ENCODE measurements at places on chromosomes 11 and 22. TPM values are rescaled to one million over a fixed set of nuclear protein-coding genes. Genes with fewer than 3 reads are reported as not detected.
A peak's percentile ranks its signal among the peaks of the same experiment; 100 is the strongest.

LRRC75B gene
- 24.8 TPM for total RNA-seq

ISX gene
- not detected for total RNA-seq

PRR5L gene
- total RNA-seq, result 29.6 TPM

VSIG10L2 gene
- total RNA-seq, result 0.72 TPM

DNA sequence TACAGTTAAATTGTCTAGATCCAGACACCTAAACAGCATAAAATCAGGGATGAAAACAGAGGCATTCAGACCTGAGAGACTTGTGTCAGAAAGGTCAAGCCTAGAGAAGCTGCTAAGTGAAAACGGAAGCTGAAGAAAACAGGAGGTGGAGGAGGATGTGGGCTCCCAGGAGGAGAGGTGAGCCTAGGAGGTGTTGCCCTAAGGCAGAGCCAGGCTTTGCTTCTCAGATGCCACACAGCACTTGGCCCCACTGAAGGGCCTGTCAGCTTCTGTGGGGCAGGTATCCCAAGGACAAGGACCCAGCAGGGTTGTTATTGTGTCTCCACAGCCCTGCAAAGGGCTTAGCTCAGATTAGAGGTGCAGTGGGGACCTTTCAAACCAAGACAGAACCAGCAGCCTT is 14.4 kb downstream of the UFD1 start:
- H3K36me3 ChIP-seq, result peaks cover 52% of the 10 kb centered on the region
- H3K4me1 ChIP-seq, result no peaks in the 10 kb centered on the region
- no peak for DNase-seq
- no peaks in the 10 kb centered on the region for H3K27me3 ChIP-seq
- H3K27ac ChIP-seq, result no peak overlapping the region

- H3K36me3 ChIP-seq, result no peaks in the 10 kb centered on the region
- H3K27me3 ChIP-seq, result no peaks in the 10 kb centered on the region
- no peak overlapping the region for H3K27ac ChIP-seq
- H3K4me3 ChIP-seq, result no peak overlapping the region
- DNase-seq, result no peak
- H3K4me1 ChIP-seq, result no peaks in the 10 kb centered on the region
Observed at GRCh38 chr11:101049123-101049522, 80.5 kb downstream of the PGR start.

DNA sequence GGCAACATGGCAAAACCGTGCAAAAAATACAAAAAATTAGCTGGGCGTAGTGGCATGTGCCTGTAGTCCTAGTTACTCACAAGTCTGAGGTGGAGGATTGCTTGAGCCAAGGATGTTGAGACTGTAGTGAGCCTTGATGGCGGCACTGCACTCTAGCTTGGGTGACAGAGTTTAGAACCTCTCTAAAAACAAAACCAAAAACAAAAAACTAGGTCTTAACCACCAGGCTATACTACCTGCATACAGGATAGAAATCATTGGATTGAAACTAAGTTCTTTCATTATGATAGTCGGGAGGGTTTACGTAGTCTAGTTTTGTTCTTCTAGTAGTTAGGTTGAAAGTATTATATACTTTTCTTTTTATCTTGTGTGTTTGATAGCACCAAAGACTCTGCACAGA is 5.8 kb downstream of the RNF214 start:
- H3K27ac ChIP-seq, result no peak overlapping the region
- DNase-seq, result no peak
- no peaks in the 10 kb centered on the region for H3K4me1 ChIP-seq
- H3K36me3 ChIP-seq, result peaks cover 28% of the 10 kb centered on the region
- no peak overlapping the region for H3K4me3 ChIP-seq

- H3K4me3 ChIP-seq, result no peak overlapping the region
- H3K4me1 ChIP-seq, result no peaks in the 10 kb centered on the region
- no peak for DNase-seq
- peaks cover 2% of the 10 kb centered on the region for H3K27me3 ChIP-seq
- peak overlapping the region; percentile 54 for H3K27ac ChIP-seq
- no peaks in the 10 kb centered on the region for H3K36me3 ChIP-seq
Observed at GRCh38 chr11:94305146-94305545, 766 bp downstream of the IZUMO1R start.

DNA sequence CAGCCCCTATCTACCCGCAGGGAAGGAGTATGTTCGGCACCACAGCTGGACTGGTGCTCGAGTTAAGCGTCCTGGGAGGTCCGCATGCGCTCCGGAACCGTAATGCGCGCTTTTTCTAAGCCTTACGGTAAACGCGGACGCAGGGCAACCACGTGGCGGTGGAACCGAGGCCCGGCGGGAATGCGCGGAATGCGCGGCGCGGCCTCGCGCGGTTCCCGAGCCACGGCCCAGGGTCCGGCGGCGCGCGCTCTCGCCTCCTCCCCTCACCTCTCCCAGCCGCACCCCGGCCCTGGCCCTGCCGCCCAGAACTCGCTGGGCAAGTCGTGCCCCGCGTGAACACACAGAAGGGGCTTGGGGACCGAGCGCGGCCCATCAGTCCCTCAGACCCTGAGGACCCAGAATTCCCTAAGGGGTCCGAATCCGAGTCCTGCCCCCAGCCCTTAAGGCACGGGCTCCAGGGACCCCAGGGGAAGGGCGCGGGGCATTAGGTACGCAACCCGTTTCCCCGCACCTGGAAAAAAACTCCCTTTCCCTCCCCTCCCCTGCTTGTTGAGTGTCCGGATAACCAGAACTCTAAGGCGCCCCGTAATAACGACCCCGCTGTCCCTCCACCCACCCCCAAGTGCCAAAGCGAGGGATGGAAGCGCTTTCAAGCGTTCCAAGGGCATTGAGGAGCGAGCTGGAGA is 4.3 kb upstream of the CCND1 start:
- peaks cover 54% of the 10 kb centered on the region for H3K4me1 ChIP-seq
- no peak overlapping the region for H3K27ac ChIP-seq
- peak overlapping the region; percentile 36 for H3K4me3 ChIP-seq
- no peaks in the 10 kb centered on the region for H3K36me3 ChIP-seq
- H3K27me3 ChIP-seq, result peaks cover 50% of the 10 kb centered on the region

- H3K4me3 ChIP-seq, result no peak overlapping the region
- H3K27ac ChIP-seq, result no peak overlapping the region
- no peaks in the 10 kb centered on the region for H3K27me3 ChIP-seq
Observed at GRCh38 chr11:47857485-47857884, 9.3 kb upstream of the NUP160 start.

DNA sequence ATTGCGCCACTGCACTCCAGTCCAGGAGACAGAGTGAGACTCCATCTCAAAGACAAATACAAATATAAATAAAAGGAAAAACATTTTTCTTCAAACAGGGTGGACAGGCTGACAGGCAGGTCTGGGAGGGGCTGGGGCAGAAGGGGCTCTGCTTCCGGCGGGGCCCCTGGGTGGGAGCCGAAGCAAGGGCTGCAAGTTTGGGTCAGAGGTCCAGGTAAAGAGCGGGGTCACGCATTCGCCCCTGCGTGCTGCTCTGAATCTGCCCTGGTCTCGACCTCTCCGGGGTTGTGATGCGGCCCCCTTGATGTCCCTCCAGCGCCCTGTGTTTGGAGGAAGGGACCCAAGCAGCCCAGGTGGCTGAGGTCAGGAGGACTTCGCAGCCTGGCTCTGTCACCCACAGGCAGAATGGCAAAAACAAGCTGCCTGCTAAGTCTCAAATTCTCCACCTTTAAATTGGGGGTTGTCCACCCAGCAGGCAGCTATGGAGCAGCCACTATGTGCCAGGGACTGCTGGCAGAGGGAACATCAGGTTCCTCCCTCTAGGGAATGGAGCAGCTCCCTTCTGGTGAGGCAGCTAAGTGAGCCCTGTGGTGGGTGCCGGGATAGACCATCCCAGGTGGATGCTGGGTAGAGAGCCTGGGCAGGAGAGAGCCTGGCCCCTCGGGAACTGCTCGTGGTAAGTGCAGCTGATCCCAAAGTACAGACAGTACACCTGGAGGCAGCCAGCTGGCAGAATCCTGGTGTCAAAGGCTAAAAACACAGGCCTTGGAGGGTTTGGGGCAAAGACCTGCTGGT is 10.3 kb upstream of the PHF21B start:
- no peak overlapping the region for H3K27ac ChIP-seq
- DNase-seq, result no peak
- no peaks in the 10 kb centered on the region for H3K4me1 ChIP-seq
- no peaks in the 10 kb centered on the region for H3K27me3 ChIP-seq
- H3K4me3 ChIP-seq, result no peak overlapping the region
- H3K36me3 ChIP-seq, result no peaks in the 10 kb centered on the region

- H3K4me3 ChIP-seq, result no peak overlapping the region
- H3K36me3 ChIP-seq, result no peaks in the 10 kb centered on the region
- no peak overlapping the region for H3K27ac ChIP-seq
- no peaks in the 10 kb centered on the region for H3K27me3 ChIP-seq
- peaks cover 7% of the 10 kb centered on the region for H3K4me1 ChIP-seq
- DNase-seq, result no peak
Observed at GRCh38 chr11:116688202-116688540, 84.6 kb downstream of the BUD13 start.

DNA sequence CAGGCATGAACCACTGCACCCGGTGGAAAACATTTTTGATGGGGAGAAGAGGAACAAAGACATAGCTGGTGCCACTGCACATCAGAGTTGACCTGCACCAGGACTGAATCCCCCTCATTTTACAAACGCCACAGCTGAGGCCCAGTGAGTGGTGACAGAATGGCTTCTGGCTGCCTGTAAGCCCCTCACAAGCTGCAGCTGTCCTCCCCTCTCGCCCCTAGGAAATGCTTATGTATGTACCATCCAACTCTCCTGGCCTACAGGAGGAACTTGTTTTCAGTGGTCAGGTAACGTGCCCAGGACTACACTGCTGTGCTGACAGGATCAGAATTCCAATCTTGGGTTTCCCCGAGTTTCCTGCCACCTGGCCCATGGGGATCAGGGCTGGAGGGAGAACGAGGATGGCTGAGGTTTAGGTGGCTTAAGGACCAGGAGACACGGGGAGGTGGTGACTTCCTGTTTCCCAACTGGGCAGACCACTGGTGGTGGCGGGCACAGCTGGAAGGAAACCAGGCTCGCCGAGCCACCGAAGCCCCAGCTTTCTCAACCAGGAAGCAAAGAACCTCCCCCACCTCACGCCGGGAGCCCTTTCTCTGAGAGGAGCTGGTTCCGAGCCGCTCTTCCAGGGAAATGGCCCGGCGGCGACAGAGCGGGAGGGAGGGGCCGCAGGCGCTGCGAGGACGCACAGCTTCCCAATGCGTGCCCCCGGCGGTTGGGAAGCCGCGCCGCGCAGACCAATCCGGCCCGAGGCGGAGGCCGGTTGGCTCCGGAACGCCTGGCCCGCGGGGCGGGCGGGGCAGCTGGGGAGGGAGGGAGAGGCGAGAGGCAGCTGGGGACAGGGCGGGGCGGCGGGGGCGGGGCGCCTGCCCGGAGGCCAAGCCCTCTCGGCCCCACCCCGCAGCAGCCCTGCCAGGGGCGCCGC is 1.0 kb upstream of the LRFN4 start:
- no peaks in the 10 kb centered on the region for H3K27me3 ChIP-seq
- peaks cover 70% of the 10 kb centered on the region for H3K36me3 ChIP-seq
- peak overlapping the region; percentile 93 for H3K27ac ChIP-seq
- peaks cover 37% of the 10 kb centered on the region for H3K4me1 ChIP-seq
- DNase-seq, result peak; percentile 96
- H3K4me3 ChIP-seq, result peak overlapping the region; percentile 75

GRCh38 chr11:44607319-44607962 is 42.0 kb downstream of the CD82 start:
- H3K27me3 ChIP-seq, result no peaks in the 10 kb centered on the region
- no peak overlapping the region for H3K4me3 ChIP-seq
- H3K4me1 ChIP-seq, result peaks cover 49% of the 10 kb centered on the region
- H3K27ac ChIP-seq, result no peak overlapping the region

- DNase-seq, result peak; percentile 53
- H3K4me1 ChIP-seq, result no peaks in the 10 kb centered on the region
- no peaks in the 10 kb centered on the region for H3K36me3 ChIP-seq
- H3K27me3 ChIP-seq, result peaks cover 5% of the 10 kb centered on the region
- no peak overlapping the region for H3K4me3 ChIP-seq
- no peak overlapping the region for H3K27ac ChIP-seq
Observed at GRCh38 chr11:32792948-32793475, 1.4 kb downstream of the CCDC73 start.

GRCh38 chr11:122178795-122179194 is 62.8 kb upstream of the BLID start:
- no peaks in the 10 kb centered on the region for H3K36me3 ChIP-seq
- H3K27ac ChIP-seq, result no peak overlapping the region
- no peak overlapping the region for H3K4me3 ChIP-seq
- H3K27me3 ChIP-seq, result no peaks in the 10 kb centered on the region
- DNase-seq, result no peak

DNA sequence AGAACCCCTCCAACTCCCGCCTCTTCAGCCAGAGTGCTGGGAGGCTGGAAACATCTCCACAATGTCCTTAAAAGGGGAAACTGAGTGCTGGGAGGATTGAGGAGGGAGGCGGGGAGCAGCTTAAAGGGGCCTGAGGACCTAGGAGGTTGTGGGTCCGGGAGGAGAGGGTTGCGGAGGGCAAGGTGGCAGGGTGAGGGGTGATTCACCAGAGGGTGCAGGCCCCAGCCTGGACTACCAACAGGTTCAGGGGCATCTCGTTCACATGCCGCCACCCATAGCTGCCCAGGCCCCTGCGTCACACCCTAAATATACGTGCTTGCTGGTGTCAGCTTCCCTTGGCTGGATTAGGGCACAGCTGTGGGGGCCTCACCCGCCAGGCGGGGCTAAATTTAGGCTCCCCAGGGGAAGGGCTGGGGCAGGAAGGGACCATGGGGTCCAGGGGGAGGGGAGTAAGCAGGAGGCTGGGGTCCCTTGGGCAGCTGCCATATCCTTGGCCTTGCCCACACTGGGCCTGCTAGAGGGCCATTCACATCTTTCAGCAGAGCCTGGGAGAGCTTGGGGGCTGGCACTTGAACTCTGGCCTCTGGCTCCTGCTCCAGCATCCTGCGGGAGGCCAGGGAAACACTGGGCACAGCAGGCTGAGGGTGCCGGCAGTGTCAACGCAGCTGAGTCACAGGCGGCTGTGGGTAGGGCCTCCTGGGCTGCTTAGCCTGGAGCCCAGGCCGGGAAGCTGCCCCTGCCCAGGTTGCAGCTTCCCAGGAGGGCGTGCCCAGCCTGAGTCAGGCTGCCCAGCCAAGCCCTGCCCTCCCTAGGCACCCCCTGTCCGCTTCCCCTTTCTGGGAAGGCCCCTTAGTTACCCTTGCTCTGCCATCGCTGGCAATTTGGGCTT is 1.3 kb downstream of the EHBP1L1 start:
- H3K4me3 ChIP-seq, result peak overlapping the region; percentile 38
- H3K36me3 ChIP-seq, result peaks cover 65% of the 10 kb centered on the region
- DNase-seq, result no peak
- peaks cover 52% of the 10 kb centered on the region for H3K4me1 ChIP-seq
- peak overlapping the region; percentile 67 for H3K27ac ChIP-seq

DNA sequence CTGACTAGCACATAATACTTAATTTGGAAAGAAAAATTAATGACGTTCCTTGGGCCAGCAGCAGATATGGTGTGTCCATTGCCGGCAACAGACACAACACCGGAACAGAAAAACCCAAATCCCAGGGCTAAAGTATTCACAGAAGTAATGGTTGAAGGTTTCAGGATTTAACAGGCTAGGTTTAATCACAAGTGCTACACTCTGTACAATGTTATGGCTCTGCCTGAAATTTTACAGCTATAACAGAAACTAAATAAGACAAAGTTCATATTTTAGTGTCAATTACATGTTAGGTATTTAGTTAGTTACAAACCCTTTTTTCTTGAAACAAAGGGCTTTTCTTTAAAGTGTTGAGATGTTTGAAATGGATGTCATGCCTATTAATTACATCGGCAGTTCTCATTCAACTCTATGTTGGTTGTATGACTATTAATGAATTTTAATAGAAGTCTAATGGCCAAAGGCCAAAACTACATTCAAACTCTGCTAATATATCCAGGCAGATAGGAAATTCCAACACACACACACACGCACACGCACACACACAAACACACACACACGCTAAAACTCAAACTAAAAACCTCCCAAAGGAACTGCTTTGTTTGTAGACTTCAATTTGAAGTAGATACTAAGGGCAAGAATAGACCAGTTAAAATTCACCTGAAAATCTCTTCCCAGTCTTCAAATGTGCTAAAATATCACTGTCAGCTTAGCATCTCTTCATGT is 27.8 kb upstream of the CLNS1A start:
- DNase-seq, result no peak
- no peak overlapping the region for H3K27ac ChIP-seq
- no peaks in the 10 kb centered on the region for H3K4me1 ChIP-seq
- peaks cover 18% of the 10 kb centered on the region for H3K36me3 ChIP-seq
